NCI-H524 (cell line): ENCODE measurements at places on chromosomes 6 and 20.

DNA sequence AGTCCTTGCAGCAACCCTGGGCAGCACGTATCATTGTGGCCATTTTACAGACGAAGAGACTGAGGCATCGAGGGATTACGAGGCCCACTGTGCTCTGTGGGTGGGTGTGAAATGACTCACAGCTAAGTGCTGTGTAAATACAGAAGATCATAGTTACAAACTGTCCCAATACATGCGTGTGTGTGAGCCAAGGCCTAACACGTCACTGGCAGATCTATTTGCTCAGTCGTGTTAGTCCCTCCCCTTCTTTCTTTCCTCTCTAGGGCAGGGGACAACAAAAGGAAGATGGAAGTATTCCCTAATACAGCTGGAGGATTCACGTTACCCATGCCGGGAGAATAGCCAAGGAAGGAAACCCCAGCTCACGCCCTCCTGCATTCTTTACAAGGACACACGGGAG is 175.9 kb downstream of the CDC5L start:
- DNase-seq = no peak

DNA sequence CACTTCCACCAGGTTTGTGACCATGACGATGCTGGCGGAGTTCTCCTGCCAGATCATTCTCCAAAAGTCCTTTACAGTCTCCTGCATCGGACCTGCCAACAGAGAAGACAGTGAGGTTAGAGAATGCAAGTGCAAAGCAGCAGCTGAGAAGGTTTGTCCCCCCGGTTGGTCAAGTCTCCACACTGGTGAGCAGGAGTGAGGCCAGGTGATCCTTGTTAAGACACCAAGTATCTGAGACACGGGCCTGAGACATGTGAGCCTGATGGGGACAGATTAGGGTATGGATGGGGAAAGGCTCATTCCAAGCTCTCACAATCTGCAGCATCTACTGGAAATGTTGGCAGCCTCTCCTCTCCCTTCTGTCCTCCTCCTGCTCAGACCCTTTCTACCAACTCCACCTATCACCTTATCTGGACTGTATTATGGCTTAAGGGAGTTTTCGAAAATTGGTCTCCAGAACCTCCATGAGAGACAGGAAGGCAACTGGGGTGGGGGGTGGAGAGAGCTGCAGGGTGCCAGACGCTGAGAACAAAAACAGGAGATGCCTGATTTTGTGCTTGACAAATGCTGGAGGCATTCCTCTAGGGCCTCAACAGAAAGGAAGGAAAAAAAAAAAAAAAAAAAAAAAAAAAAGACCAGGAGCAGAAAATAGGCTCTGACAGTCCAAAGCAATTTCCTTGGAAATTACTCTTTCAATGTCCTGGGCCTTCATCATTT is 500.4 kb upstream of the CHD6 start:
- no peak for DNase-seq

GRCh38 chr6:166786704-166787293 is 159.7 kb upstream of the RPS6KA2 start:
- peak; percentile 87 for DNase-seq

- DNase-seq = no peak
These were observed 280.2 kb upstream of the FOXQ1 start for GRCh38 chr6:1031720-1032119.

DNA sequence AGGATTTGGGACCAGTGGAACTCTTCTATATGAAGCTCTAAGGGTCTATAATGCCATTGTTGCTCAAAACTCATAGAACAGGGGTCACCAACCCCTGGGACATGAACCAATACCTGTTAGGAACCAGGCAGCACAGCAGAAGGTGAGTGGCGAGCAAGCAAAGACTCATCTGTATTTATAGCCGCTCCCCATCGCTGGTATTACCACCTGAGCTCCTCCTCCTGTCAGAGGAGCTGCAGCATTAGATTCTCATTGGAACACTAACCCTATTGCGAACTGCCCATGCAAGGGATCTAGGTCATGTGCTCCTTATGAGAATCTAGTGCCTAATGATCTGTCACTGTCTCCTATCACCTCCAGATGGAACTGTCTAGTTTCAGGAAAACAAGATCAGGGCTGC is 237.5 kb downstream of the C6orf118 start:
- no peak for DNase-seq

- DNase-seq = peak; percentile 96
These were observed at the start of gene NRSN2 for GRCh38 chr20:346640-347316. Gene NRSN2, plus strand, starts transcription at chr20:347111. Its CDS starts 2,533 bp downstream, at chr20:349644.

DNA sequence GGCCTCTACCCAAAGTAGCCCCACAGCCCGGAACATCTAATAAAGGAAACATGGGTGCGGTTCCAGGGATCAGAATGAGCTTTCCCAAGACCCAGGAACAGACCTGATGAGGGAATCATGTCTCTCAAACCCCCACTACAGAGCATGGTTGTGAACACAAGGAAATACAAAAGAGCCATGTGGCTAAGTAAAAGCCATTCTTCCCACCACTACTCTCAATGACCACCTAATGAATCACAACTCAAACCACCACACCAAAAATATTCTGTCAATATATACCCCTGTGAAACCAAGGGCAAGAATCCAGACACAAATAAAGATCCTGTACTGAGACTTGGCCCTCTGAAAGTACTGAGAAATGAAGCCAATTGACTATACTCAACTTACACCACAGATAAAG is 20.9 kb upstream of the COL21A1 start:
- DNase-seq = no peak

DNA sequence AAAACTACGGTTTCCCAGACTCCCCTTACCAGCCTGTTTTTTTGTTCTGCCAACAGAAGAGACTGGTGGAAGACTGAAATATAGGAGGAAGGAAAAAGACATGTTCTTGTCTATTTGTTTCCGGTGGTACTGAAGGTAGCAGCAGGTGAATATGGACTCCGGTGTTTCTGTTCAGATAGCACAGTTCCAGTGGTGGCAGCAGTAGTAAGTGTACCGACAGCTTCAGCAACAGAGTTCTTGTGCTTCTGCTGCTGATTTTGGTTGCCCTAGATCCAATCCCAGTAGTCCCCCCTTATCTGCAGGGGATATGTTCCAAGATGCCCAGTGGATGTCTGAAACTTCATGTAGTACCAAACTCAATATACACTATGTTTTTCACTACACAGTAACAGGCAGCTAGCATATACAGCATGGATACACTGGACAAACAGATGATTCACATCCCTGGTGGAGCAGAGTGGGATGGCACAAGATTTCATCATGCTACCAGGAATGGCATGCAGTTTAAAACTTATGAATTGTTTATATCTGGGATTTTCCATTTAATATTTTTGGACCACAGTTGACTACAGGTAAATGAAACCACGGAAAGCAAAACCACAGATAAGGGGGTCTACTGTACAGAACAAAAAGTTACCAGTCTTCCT is 301.8 kb downstream of the BTBD9 start:
- DNase-seq = no peak

GRCh38 chr6:150638765-150639164 is 39.1 kb downstream of the PLEKHG1 start:
- no peak for DNase-seq

DNA sequence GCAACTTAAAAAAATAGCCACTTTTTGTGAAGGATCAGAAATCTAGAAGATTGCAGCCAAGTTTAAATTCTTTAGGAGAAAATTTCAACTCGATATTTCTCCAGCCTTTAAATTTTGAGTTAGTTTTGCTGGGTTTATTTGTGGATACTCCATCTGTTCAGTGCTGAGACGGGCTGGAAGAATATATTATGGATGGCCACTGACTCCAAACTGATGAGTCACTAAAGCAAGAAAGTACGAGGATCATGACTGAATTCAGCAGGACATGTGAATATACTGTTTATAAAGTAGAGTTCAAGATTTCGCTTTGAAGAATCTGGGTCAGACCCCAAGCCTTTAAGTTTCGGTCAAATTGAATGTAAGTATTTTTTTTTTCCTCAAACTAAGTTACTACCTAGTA is 199.5 kb downstream of the ADGRB3 start:
- DNase-seq = no peak

GRCh38 chr20:38692436-38693411 is 31.6 kb upstream of the SLC32A1 start:
- DNase-seq = no peak

GRCh38 chr6:82875573-82876185 is 190.0 kb downstream of the UBE3D start:
- no peak for DNase-seq

GRCh38 chr6:167936051-167936450 is 61.4 kb upstream of the KIF25 start:
- DNase-seq = no peak

- DNase-seq = no peak
These were observed 89.8 kb downstream of the ATRN start for GRCh38 chr20:3560578-3560977.

GRCh38 chr20:51014797-51015722 is 7.8 kb downstream of the KCNG1 start:
- DNase-seq = peak; percentile 45

- DNase-seq = no peak
These were observed 367.5 kb downstream of the GRIK2 start for GRCh38 chr6:101760843-101761621.

DNA sequence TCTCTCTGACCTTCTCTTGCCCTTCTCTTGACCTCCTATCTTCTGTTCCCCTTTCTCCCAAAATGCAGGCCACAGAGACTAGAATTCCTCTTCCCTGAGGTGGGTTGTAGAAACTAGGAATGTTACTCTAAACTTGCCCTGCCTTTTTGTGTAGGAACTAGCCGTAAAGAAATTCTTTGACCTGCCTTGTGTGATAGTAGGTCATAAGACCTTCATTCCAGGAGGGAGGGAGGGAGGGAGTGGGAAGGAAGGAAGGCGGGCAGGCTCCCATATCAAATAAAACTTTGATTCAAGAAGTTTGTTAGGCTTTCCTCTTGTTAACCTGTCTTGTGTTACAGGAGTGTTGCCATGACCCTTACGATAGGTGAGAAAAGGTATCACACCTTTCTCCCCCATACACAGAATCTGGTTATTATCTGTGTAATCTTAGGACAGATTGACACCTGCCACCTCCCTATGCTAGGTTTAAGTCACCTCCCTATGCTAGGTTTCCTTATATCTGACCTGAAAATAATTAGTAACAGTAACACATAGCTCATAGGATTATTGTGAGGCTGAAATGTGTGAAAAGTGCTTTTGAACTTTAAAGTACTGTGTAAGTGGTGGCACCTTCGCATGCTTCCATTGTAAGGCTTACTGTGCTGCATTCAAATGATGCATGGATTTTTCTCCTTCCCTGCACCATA is 32.6 kb upstream of the FUCA2 start:
- no peak for DNase-seq

DNA sequence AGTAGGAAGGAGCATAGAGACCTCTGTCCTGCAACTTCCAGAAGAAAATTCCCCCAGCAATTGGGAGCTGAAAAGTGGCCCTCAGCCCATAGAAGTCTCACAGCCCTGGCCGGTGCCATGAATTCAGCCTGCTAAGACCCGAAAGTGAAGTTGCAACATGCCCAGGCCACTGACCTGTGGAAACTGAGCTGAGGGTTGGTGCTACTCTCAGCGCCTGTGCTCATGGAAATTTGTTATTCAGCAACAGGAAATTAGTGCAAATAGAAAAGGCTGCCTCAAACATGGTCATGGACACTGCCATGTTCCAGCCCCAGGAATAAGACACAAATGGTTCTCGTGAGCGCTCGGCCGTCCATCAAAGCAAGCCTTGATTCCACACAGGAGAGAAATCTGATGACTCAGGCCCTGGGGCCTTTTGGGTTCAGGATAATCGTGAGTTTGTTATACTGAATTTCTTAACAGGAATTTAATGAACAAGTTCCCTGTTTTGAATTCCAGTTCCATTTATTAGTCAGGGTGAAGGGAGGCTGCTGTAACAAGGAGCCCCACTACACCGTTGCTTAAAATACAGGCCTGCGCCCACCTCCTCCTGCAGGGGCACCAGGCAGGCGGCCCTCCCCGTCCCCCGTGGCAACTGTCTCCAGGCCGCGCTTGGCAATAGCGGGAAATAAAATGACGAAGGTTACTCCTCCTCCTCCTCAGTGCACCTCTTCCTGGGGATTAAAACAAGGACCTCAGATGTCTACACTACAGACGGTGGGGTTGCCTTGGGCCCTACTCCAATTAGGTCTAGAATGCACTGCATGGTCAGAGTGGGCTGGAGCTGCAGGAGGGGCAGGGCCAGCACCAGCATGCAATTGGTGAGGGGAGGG is 152.9 kb downstream of the ERMARD start:
- DNase-seq = peak; percentile 40

DNA sequence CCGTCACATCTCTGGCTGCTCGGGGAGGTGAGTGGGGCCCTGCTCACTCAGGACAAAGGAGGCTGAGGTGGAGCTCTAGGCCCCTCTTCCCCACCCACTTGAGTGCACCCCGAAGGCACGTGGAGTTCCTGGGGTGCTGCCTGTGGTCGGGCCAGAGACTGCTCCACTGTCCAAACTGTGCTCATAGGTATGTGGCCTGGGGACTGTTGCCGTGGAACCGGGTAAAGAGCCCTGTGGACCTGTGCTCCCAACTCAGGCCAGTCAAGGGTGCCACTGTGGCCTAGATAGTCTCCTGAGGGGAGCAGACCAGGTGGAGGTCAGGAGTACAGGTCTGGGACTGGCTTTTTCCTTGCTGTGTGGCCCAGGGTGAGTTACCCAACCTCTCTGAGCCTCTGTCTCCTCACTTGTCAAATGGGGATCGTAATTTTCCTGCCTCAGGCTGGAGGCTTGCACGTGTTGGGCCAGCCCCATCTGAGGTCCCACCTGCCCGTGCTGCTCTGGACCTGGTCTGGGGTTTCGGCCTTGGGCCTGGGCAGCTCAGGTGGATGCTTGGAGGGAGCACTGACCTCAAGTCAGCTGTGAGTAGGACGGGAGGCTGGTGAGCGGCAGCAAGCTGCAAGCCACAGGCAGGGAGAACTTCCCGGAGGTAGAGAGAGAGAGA is 12.4 kb upstream of the NPBWR2 start:
- no peak for DNase-seq

GRCh38 chr6:77095936-77096627 is 367.2 kb downstream of the HTR1B start:
- DNase-seq = no peak

GRCh38 chr20:10249048-10249770 is 30.6 kb downstream of the SNAP25 start:
- no peak for DNase-seq

DNA sequence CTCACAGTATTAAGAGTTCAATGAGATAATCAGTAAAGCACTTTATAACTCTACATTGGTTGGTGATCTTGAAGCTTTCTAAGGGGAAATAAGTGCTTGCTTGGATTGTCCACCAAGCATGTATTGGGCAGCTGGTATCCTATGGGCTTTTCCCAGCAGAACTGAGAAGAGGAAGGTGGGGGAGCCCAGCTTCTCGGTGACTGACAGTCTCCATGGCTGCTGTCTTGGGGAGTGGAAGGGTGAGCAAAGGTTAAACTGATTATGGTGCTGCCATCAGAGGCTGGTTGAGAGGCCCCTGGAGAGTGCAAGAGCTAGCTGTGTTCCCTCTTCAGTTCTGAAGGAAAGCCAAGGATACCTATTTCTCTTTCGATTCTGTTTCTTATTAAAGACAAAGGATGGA is 35.5 kb upstream of the ADTRP start:
- no peak for DNase-seq

DNA sequence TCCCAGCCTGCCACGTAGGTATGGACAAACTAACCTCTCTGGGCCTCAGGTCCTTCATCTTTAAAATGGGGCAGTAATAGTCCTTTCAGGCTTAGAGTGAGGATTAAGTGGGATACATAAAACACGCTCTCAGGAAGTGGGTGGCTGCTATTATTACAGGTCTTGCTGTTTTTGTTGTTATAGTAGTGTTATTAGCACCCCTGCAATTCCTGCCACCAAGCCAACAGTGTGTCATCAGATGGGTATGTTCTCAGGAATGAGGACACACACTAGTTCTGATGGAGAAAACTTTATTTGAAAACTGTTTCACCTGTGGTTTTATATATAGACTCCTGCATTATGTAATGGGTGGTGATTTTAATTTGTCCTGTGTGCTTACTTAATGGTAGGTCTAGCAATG is 131.7 kb downstream of the LRRC1 start:
- no peak for DNase-seq
